ENCODE measurements at places on chromosomes 3 and 15.

DNA sequence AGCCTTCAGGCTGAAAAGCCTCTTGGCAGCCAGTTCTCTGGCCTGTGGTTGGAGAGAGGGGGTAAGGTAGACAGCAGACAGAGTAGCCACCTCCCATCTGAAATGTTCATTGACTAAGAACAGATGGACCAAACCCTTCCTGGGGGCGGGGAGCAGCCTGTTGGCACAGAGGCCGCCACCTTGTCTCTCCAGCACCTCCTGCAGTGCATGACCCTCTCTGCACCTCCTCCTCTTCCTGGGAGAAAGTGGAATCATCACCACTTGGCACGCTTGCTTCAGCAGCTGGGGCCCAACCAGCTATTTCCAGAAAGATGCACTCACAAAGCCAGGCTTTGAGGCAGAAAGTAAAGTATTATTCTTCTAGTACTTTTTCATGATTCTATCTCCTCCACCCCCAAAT is 313.4 kb upstream of the CHRM5 start:
- H3K27me3 ChIP-seq = no peaks in the 10 kb centered on the region
- no peaks in the 10 kb centered on the region for H3K4me1 ChIP-seq
- H3K4me3 ChIP-seq = no peak overlapping the region
- no peak overlapping the region for H3K27ac ChIP-seq
- DNase-seq = no peak

GRCh38 chr3:141915766-141916165 is 39.3 kb downstream of the ATP1B3 start:
- H3K27me3 ChIP-seq = no peaks in the 10 kb centered on the region

- no peak for DNase-seq
- no peaks in the 10 kb centered on the region for H3K27me3 ChIP-seq
- H3K27ac ChIP-seq = no peak overlapping the region
These were observed 5.8 kb downstream of the PDHB start for GRCh38 chr3:58427661-58428361.

DNA sequence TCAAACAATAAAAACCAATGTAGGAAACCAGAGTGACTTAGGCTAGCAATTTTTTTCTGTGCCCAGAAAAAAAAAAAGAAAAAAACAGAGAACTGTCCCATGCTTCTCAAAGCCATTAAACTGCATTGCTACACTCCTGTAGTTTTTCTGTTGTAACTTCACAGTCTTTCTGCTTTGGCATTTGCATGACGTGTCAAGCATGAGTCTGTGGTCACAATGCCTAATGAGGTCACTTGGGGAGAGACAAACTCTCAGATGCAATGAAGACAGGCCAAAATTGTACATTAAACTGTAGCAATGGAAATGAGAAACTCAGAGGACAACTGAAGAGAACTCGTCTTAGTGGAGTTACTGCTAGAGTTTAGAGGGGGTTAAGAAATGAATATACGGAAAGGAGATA is 30.8 kb downstream of the CCDC80 start:
- H3K36me3 ChIP-seq = no peaks in the 10 kb centered on the region
- H3K4me1 ChIP-seq = no peaks in the 10 kb centered on the region
- no peak for DNase-seq
- H3K4me3 ChIP-seq = no peak overlapping the region
- peaks cover 25% of the 10 kb centered on the region for H3K27me3 ChIP-seq

GRCh38 chr15:86266896-86267484 is 187.3 kb downstream of the AGBL1 start:
- DNase-seq = no peak
- no peak overlapping the region for H3K27ac ChIP-seq
- H3K4me3 ChIP-seq = no peak overlapping the region

DNA sequence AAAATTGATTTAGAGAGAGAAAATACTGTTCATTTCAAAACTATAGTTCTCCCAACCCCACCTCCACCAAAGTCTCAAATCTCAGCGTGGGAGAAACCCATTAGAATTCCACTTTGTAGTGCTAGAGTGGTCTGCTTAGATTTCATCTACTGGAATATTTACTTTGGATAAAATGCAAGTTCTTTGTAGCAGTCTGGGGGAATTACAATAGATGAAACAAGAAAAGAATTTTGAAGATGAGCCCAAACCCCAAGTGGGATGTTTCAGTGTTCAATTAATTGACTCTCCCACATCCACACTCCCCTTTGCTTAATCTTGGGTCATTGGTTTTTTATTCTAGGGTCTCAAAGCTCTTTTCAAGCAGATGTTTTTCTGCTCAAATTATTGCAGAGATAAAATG is 97.8 kb downstream of the RPL22L1 start:
- no peaks in the 10 kb centered on the region for H3K4me1 ChIP-seq
- H3K36me3 ChIP-seq = no peaks in the 10 kb centered on the region
- no peak overlapping the region for H3K4me3 ChIP-seq
- peaks cover 10% of the 10 kb centered on the region for H3K27me3 ChIP-seq

GRCh38 chr3:194837457-194838127 is 151.9 kb downstream of the FAM43A start:
- no peak overlapping the region for H3K27ac ChIP-seq
- H3K36me3 ChIP-seq = no peaks in the 10 kb centered on the region
- no peaks in the 10 kb centered on the region for H3K4me1 ChIP-seq
- no peak for DNase-seq
- no peak overlapping the region for H3K4me3 ChIP-seq
